ENCODE measurements at places on chromosomes 13 and 19.

DNA sequence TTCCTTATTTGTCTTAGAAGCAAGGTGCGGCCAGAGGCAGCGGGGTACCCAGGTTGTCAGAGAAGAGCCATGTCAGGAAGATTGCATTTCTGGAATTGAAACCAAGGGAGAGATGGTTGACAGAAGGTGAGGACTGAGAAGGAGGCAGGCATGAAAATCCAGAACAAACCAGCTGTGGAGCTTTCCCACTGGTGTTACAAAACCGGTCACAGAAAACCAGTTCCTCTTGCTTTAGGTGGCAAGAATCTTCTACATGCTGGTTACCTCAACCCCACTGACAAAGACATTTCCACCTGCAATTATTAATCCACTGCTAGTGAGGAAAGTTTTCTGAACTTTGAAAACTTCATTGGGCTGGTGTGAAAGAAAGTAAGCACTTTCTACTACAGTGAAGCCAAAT, 64.0 kb upstream of the MED4 start:
- DNase-seq, result no peak

DNA sequence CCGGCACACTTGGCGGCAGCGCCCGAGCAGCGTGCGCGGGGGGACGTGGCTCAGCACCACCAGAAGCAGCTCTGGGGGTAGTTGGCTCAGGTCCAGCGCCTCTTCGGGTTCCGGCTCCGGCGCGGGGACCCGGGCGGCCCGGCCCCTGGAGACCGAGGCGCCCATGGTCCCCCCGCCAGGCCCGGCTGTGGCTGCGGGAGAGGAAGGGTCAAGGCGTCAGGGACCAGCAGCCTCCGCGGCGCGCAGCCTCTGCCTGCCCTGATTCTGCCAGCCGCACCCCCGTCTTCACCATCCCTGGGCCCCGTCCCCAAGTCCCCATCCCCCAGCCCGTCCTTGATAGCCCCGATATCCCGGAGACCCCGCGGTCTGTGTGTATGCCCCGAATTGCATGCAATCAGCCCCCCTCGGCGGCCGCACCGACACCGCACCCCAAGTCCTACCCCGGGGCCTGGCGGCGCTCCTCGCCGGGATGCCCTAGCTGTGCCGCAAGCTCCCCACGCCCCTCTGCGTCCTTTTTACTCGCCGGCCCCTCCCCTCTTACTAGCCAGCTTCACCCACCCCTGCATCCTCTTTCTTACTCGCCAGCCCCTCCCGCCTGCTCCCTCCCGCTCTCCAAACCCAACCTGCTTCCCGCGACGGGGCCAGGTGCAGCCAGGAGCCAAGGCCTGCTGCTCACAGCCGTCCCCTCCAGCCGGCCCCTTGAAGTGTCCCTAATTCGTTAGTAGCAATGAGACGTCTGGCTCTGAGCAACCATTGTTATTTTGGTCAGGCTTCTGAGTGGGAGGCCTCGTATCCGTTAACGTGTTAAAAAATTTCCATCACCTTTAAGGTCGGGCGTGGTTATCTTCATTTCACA, at the start of gene FBXO27:
TSS of gene FBXO27 (minus strand) at position 487 of the 856 bp plus-strand sequence. CDS start at position 165, 322 bp downstream.
- peak; percentile 71 for DNase-seq

DNA sequence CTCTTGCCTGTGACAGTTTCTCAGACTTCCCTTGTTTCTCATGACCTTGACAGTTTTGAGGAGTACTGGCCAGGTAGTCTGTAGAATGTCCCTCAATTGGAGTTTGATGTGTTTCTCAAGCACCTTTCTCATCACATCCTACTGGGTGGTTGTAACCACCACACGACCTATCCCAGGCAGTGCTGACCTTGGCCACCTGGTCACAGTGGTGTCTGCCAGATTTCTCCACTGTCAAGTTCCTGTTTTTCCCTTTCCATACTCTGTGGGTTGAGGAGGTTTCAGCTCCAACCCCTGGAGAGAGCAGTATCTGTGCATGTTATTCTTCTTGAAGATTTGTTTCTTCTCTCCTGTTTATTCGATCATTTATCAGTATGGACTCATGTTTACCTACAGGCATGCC, 8.4 kb upstream of the UPF3A start:
- DNase-seq, result no peak

- DNase-seq, result no peak
Measured at GRCh38 chr13:31538067-31539042, 201.0 kb upstream of the RXFP2 start.
